ENCODE measurements at places on chromosomes 16 and 17. TPM values are rescaled to one million over a fixed set of nuclear protein-coding genes. Genes with fewer than 3 reads are reported as not detected.

DNA sequence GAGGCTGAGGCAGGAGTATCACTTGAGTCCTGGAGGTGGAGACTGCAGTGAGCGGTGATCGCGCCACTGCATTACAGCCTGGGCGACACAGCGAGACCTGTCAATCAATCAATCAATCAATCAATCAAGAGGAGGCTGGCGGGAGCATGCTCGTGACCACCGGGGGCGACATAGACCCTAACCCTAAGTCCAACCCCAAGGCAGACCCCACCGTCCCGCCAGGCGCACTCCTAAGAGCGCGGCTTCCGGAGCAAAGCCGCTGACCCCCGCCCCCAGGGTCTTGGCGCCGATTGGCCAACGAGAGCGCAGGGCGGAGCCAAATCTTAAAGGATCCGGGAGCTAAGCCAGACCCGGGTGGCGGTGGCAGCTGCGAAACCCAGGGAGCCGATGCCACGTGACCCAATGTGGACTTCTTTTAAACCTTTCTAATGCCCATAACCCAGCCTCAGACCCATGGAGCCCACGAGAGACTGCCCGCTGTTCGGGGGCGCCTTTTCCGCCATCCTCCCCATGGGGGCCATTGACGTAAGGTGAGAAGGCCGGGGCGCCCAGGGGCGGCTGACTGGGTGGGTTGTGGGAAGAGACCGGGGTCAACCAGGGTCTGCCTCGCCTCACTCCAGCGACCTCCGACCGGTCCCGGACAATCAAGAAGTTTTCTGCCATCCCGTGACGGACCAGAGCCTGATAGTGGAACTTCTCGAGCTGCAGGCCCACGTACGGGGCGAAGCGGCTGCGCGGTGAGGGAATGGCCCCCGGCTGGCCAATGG lies at the start of gene RANGRF:
Gene RANGRF, plus strand, starts transcription at position 335 of the 767 bp plus-strand sequence. Its CDS starts 119 bp downstream, at position 454.
- DNase-seq, result no peak

GRCh38 chr17:6910987-6911603 lies 79.6 kb upstream of the TEKT1 start:
- DNase-seq, result peak; percentile 33

GRCh38 chr17:47789611-47790561 lies 31.7 kb downstream of the OSBPL7 start:
- no peak for DNase-seq

GRCh38 chr16:8137606-8138005 lies 452.7 kb downstream of the TMEM114 start:
- DNase-seq, result no peak

DNA sequence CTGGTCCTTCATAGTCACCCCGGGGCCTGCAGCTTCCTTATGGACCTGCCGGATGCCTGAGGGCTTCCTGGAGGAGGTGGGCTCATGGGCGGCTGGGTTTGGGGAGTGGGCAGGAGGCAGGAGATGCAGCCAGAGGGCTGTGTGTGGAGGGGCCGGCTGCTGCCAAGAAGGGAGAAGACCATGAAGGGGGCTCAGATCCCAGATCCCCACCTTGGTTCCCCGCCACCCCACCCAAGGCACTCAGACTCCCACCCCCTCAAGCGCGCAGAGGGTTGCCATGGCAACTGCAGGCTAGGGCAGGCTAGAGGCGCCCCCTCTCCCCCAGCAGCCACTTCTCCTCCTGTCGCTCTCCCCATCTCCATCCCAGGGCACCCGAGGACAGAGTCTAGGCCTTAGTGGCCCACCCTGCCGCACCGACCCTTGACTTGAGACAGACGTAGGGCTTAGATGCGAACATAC lies 104.5 kb downstream of the CRLF3 start:
- no peak for DNase-seq

The DYNLRB2 gene
- not detected for total RNA-seq

The DBNDD1 gene
- 32.3 TPM for total RNA-seq

The AGRP gene
- total RNA-seq, result not detected
